ENCODE measurements at places on chromosomes 6 and 20.

DNA sequence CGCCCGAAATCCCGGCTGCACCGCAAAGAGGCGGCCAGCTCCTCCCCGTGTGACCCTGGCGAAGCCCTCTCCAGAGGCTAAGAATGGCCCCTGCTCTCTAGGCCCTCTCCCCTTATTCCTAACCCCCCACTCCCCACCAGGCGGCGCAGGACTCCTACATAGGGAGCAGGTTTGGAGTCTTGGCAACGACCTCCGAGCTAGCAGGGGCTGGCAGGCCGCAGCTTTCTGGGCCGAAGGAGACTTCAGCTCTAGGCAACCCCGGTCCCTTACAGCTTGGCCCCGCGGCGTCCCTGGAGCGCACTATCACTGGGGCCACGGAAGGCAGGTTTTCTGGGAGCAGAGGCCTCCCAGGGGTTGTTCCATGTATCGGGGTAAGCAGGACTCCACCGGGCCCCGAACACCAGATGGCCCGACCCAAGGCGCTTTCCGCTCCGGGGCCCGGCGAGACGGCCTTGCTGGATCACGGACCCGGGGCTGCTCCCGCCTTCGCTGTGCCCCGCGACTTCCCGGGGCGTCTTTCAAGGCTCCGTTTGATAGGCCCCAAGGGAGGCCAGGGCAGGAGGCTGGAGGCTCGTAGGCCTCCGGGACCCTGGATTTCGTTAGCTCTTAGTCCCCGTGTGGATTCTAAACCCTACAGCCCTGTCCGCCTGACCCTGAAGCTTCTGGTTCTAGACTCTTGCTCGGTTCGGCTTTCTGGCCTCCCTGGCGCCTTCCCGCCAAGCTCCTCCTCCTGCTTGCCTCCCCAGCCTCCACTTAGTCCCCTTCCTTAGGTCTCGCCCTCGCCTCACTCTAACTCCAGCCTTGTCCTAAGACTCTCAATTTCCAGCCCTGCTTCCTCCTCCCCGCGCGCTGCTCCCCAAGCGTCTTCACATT, 1.9 kb downstream of the SLC32A1 start:
- DNase-seq = peak; percentile 50

GRCh38 chr20:2451422-2451821, 19.2 kb downstream of the SNRPB start:
- no peak for DNase-seq

DNA sequence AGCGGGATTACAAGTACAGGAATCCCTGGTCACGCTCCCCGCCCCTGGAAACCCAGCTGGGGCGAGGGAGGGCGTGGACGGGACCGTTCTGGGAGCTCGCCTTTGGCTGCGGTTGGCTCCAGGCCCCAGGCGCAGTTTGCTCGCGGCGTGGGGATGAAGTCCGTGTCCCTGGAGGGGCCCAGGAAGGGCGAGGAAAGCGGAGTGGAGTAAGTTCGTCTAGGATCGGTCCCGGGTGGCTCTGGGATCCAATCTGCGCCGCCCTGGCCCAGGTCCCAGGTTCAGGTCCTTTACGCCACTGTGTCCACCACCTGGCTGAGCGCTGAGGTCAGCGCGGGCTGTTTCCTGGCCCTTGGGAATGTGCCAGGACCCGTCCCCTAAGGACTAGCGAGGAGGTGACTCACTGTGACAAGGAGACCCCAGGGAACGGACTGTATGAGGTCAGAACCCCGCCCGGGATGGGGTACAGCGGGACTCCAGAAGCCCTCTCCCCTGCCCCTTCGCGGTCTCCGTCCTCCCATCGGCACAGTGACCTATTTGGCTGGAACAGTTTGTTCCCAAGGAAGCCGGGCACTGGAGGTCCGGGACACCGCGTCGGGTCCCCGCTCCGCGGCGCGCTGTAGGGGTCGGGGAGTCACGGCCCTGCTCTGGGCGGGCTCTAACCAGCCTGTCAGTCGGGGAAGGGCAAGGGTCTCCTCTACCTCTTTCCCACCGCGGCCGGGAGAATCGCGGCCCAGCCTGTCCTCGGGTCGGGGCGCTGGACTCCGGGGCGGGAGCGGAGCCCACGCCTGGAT, 724 bp downstream of the CDKN1A start:
- peak; percentile 65 for DNase-seq

DNA sequence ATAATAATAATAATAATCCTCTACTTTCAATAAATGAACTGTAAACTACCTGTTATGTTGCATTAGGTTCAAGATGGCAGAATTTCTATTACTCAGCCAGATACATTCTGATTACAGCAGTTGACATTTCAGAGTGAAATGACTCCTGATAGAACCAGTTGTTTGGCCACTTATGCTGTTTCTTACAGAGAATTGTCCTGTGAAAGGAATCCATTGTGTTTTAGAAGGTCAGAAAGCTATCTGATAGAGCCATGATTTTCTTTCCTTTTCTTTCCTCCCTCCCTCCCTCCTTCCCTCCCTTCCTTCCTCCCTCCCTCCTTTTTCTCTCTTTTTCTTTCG, 16.6 kb downstream of the GJA10 start:
- DNase-seq = no peak

- no peak for DNase-seq
Observed at GRCh38 chr6:152673236-152673635, 24.5 kb upstream of the MYCT1 start.

- DNase-seq = no peak
Observed at GRCh38 chr6:15926256-15926655, 202.6 kb upstream of the MYLIP start.

DNA sequence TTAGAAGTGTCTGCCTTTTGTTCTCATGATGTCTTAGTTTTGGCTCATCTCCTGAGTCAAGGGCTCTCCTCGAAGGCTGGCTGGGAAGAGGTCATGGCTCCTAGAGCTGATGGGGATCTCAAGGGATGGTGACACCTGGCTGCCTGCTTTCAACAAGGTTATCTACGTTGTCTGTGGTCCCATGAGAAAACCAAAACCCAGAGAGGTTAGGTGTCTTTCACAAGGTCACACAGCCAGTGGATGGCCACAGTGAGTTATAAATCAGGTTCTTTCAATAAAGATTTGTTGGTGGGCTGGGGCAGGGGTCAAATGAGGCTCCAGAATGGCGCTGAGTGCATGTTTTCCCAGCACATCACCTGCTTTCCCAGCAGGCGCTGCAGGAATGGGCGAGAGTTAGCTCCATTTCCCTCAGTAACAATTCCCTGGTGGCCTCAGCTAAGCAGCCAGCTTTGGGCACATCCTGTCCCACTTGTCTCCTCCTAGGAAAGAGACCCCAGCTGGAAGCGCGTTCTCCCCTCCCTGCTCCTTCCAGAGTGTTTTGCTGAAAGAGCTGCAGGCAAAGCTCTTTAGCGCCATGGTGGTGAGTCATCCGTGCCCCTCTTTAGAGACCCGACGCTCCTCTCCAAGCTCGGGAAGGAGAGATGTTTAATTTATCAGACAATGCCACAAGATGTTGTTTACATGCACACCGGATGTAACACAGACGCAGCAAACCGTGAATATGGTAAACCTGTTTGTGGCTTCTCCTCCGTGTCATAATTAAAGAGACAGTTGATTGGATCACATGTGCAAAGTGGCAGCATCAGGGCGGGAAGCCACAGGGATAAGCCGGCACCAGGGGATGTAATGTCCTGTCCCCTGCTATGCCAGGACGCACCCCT, 109.7 kb downstream of the LRFN2 start:
- peak; percentile 13 for DNase-seq

- peak; percentile 4 for DNase-seq
Observed at GRCh38 chr20:15220778-15221565, 883.6 kb upstream of the FLRT3 start.

GRCh38 chr6:30508890-30509736, 19.8 kb downstream of the HLA-E start:
- no peak for DNase-seq

DNA sequence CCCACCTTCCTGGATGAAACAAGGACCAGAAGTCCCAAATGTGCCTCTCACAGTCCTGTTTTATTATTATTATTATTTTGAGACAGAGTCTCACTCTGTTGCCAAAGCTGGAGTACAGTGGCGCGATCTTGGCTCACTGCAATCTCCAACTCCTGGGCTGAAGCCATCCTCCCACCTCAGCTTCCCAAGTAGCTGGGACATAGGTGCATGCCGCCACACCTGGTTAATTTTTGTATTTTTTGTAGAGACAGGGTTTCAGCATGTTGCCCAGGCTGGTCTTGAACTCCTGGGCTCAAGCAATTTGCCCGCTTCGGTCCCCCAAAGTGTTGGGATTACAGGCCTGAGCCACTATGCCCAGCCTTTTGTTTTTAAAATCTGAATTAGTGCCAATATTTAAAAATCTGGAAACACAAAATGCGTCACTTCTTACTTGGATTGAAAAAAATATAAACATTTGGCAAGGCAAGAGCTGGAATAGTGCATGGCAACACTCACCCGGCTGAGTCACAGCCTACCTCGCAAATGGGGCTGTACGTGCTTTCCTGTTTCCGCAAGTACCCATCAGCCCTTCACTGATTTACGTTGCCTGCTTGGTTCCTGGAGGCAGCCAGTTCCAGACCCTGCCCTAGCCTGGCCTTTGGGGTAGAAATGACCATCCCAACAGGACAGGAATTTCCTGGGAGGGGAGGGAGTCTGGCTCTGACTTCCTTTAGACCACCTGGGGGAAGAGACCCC, 6.3 kb downstream of the SDCBP2 start:
- no peak for DNase-seq

GRCh38 chr6:4164456-4164855, 29.1 kb upstream of the ECI2 start:
- no peak for DNase-seq

GRCh38 chr6:37047346-37047688, 41.9 kb downstream of the FGD2 start:
- DNase-seq = no peak

DNA sequence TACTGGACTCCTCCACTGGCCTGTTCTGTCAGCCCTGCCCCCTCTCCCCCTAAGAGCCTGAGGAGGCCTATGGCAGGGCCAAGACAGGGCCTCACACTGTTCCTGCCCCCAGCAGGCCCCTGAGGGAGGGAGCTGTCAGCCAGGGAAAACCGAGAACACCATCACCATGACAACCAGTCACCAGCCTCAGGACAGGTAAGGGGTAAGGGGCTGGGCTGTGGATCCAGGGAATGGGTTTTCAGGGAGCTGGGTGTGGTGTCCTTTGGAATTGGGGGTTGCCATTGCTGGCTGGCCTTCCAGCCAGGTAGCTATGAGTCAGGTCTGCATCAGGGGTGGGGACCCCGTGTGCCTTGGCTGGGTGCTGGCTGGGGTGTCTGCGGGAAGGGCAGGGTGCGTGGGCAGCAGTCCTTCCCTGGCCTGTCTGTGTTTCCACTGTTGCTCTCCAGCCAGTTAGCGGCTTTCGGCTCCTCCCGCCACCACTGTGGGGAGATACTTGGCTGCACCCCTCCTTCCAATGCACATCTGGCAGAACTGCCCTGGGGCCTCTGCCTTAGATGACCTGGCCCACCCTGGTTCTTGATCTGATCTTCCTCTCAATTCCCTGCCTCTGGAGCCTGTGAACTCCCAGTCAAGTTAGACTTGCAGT, 3.9 kb downstream of the SLC29A1 start:
- peak; percentile 18 for DNase-seq

GRCh38 chr20:61941721-61942405, 123.8 kb downstream of the TAF4 start:
- no peak for DNase-seq

GRCh38 chr6:93624408-93624807, 205.0 kb upstream of the EPHA7 start:
- DNase-seq = peak; percentile 44

DNA sequence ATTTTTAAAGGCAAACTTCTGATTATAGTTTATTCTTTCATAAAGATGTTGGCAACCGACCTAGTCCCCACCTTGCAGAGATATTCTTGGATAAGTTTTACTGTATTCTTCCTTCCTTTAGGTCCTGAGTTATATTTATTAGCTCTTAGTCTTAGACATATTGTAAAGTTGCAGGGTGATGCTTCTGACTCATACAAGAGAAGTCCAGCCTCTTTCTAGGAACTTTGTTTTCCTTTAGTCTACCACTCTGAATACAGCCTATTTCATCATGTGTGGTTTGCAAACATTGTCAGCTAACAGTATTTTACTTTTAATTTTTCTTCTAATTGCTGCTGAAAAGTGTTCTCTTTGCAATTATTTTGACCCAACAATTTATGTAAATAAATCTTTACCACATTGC, 686.7 kb downstream of the COL12A1 start:
- no peak for DNase-seq

GRCh38 chr6:119676961-119677360, 327.4 kb upstream of the MAN1A1 start:
- no peak for DNase-seq

DNA sequence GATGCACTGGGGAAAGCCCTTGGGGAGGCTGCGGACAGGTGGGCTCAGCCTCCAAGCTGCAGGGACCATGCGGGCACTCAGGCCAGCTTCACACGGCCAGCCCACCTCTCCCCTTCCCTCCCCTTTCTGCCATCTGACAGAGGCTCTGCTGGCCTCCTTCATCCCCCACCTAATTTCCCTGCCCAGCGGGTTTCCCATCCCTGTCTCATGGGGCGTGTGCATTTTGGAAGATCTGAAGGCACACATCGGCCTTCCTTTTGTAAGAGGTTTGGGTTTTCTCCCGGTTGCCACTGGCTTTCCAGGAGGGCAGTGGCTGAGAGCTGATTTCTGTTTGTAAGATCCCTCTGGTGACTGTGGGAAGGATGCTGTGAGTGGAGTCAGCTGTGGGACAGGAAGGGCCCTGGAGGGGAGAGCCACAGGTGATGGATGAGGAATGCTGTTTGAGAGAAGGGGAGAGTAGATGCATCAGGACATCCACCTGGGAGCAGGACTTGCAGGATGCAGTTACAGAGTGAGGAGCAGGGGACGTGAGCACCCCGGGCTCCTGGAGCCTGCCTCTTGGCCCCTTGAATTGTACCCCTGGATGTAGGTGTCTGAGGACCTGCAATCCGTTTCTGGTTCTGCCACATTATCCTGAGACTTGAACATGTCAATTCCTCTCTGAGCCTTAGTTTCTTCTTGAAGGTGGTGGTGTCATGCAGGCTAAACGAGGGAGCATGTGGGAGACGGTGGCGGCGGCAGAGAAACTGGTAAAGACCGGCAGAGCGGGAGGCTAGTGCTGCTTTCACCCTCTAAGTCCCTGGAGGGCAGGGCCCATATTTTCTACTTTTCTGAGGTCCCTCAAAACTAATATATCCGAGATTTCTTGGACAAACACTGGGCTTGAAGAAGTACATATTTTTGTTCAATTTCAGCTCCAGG, 5.9 kb upstream of the TUBB1 start:
- no peak for DNase-seq
